ENCODE measurements at places on chromosomes 11 and 22. TPM values are rescaled to one million over a fixed set of nuclear protein-coding genes. Genes with fewer than 3 reads are reported as not detected.

Gene IFITM1
- 44.2 TPM for total RNA-seq

Gene ADSL
- total RNA-seq = 26.7 TPM

Gene KRTAP5-7
- not detected for total RNA-seq

Gene EHF
- 64.0 TPM for total RNA-seq

Gene OPCML
- 0.16 TPM for total RNA-seq

Gene FADS2
- 15.4 TPM for total RNA-seq

Gene SLC22A12
- not detected for total RNA-seq

Data from lower leg skin (tissue), 4 donors.